Effector memory CD4-positive, alpha-beta T cell (primary cell): ENCODE measurements at places on chromosomes 1 and 21.

- DNase-seq: no peak
These were observed at the start of gene B3GALT6 for GRCh38 chr1:1232208-1232795. Gene B3GALT6, plus strand, starts transcription at chr1:1232237. Its CDS starts 42 bp downstream, at chr1:1232279.

DNA sequence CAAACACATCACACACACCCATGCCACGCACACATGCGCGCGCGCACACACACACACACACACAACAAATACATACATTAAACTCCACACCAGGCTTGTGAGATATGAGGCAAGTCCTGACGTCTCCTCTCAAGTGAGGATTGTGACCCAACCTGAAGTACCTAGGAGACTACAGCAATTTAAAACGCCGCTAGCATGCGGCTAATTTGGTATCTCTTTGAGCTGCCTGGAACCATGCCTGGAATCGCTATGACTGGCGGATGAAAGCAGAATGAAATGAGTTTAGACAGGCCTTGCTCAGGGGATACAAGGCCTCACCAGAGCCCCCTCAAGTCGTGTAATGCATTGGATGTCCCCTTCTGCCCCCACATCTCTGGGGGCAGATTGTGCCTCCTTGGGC, 1.6 kb upstream of the RAB7B start:
- no peak for DNase-seq

GRCh38 chr1:201945863-201946223, 505 bp downstream of the LMOD1 start:
- DNase-seq: no peak

- DNase-seq: no peak
These were observed 3.4 kb upstream of the PKLR start for GRCh38 chr1:155304558-155305063.

GRCh38 chr1:14138135-14138506, 438.1 kb downstream of the PRDM2 start:
- no peak for DNase-seq

GRCh38 chr1:52386458-52386857, 17.8 kb downstream of the ORC1 start:
- DNase-seq: no peak
